A549 treated with CpdA at 1 μM for 4 hours (cell line): ENCODE measurements at places on chromosomes 6 and 20. TPM values are rescaled to one million over a fixed set of nuclear protein-coding genes. Genes with fewer than 3 reads are reported as not detected.

The CAGE1 gene
- total RNA-seq: 0.17 TPM in 1 of 5 replicates, not detected in the others

The SHLD1 gene
- 5.9 to 7.9 TPM (median 7.2 TPM) in 5 replicates for total RNA-seq

The SNRNP48 gene
- 8.7 to 10.5 TPM (median 9.4 TPM) in 5 replicates for total RNA-seq

The SRSF12 gene
- 0.68 to 1.3 TPM (median 0.84 TPM) in 5 replicates for total RNA-seq

The ID4 gene
- 1.2 to 2.6 TPM (median 2.1 TPM) in 5 replicates for total RNA-seq

The PPP1R3G gene
- 0.96 to 1.6 TPM (median 1.2 TPM) in 5 replicates for total RNA-seq

The C20orf202 gene
- 0.03 TPM in 1 of 5 replicates, not detected in the others for total RNA-seq

The TRIM15 gene
- total RNA-seq: 0.29 TPM in 1 of 5 replicates, not detected in the others

The MICAL1 gene
- total RNA-seq: 9.9 to 15.6 TPM (median 11.4 TPM) in 5 replicates

The CDH22 gene
- total RNA-seq: 0.03 to 0.08 TPM (median 0.05 TPM) in 3 of 5 replicates, not detected in the others

The E2F3 gene
- total RNA-seq: 12.6 to 14.8 TPM (median 13.2 TPM) in 5 replicates

The PNLDC1 gene
- total RNA-seq: 0.11 TPM in 1 of 5 replicates, not detected in the others
